ENCODE measurements at places on chromosomes 2 and 18. TPM values are rescaled to one million over a fixed set of nuclear protein-coding genes. Genes with fewer than 3 reads are reported as not detected.

Gene TTC32
- total RNA-seq = 5.0 TPM

Gene KIAA2012
- under 0.01 TPM for total RNA-seq

Gene AGXT
- not detected for total RNA-seq

Gene ADD2
- total RNA-seq = 0.37 TPM

Gene IMPA2
- total RNA-seq = 17.6 TPM

Gene ABCG8
- not detected for total RNA-seq

Gene SATB2
- 19.0 TPM for total RNA-seq

Gene IER3IP1
- total RNA-seq = 39.0 TPM

Gene TNFRSF11A
- total RNA-seq = 0.09 TPM

Gene RAB17
- 0.28 TPM for total RNA-seq

Gene SCYGR4
- total RNA-seq = not detected

Gene C2orf81
- total RNA-seq = 0.57 TPM

Gene REL
- total RNA-seq = 2.7 TPM

Gene FRZB
- 0.09 TPM for total RNA-seq

Gene KRCC1
- 27.5 TPM for total RNA-seq

Gene TCF23
- total RNA-seq = not detected

Gene SERPINB4
- total RNA-seq = 0.14 TPM

Gene BCL2
- total RNA-seq = 2.2 TPM

Gene ALKAL2
- not detected for total RNA-seq

Gene DSC2
- total RNA-seq = not detected

Gene BCL11A
- 0.14 TPM for total RNA-seq

Gene SPRED2
- 6.0 TPM for total RNA-seq

Gene TCF4
- total RNA-seq = 63.3 TPM

Gene LRRC30
- total RNA-seq = not detected

Gene PMAIP1
- total RNA-seq = 3.1 TPM

Gene ZNF521
- total RNA-seq = 25.0 TPM

Gene SLC8A1
- total RNA-seq = 13.1 TPM

Gene PLCD4
- 1.8 TPM for total RNA-seq

Gene SLC66A2
- 34.7 TPM for total RNA-seq

Gene CCDC74A
- total RNA-seq = 11.5 TPM

Gene CERKL
- total RNA-seq = not detected

Gene UGT1A10
- 0.83 TPM for total RNA-seq

Gene LYPD6B
- 2.0 TPM for total RNA-seq

Gene G6PC2
- not detected for total RNA-seq

Gene TOGARAM2
- 0.14 TPM for total RNA-seq

Gene RFTN2
- 10.5 TPM for total RNA-seq

Gene PPP4R3B
- 34.6 TPM for total RNA-seq

Gene ASB18
- total RNA-seq = not detected

Gene SLC4A5
- 0.14 TPM for total RNA-seq

Gene KCNF1
- total RNA-seq = 0.14 TPM

Gene MBD5
- 19.3 TPM for total RNA-seq

Gene HOXD10
- 0.18 TPM for total RNA-seq

Gene TACR1
- total RNA-seq = under 0.01 TPM

Gene IL36RN
- total RNA-seq = 0.09 TPM

Gene NT5DC4
- total RNA-seq = not detected

Gene KHK
- 0.55 TPM for total RNA-seq

Data from smooth muscle cell of bladder (primary cell).